ENCODE measurements at places on chromosomes 2 and 18. TPM values are rescaled to one million over a fixed set of nuclear protein-coding genes. Genes with fewer than 3 reads are reported as not detected.

The TRIM54 gene
- total RNA-seq = 0.16 TPM

The ICA1L gene
- 7.1 TPM for total RNA-seq

The ZNF396 gene
- 0.38 TPM for total RNA-seq

The TLX2 gene
- total RNA-seq = 0.16 TPM

The HPCAL1 gene
- 166 TPM for total RNA-seq

The M1AP gene
- not detected for total RNA-seq

The MAP3K2 gene
- 55.5 TPM for total RNA-seq

The MYO3B gene
- total RNA-seq = 0.20 TPM

The ZNF519 gene
- total RNA-seq = 14.9 TPM

The DSC3 gene
- total RNA-seq = not detected
